ENCODE measurements at places on chromosomes 6 and 20.
A peak's percentile ranks its signal among the peaks of the same experiment; 100 is the strongest.

- peaks cover 6% of the 10 kb centered on the region for H3K4me1 ChIP-seq
- no peak for DNase-seq
- no peaks in the 10 kb centered on the region for H3K27me3 ChIP-seq
- H3K27ac ChIP-seq: no peak overlapping the region
These were observed 40.4 kb upstream of the TBC1D7 start for GRCh38 chr6:13368731-13369115.

- H3K4me1 ChIP-seq: no peaks in the 10 kb centered on the region
- H3K27me3 ChIP-seq: no peaks in the 10 kb centered on the region
- no peak overlapping the region for H3K4me3 ChIP-seq
- no peak for DNase-seq
These were observed 54.8 kb downstream of the MEI4 start for GRCh38 chr6:77707603-77708002.

- no peaks in the 10 kb centered on the region for H3K27me3 ChIP-seq
- H3K4me3 ChIP-seq: peak overlapping the region; percentile 97
- H3K36me3 ChIP-seq: peaks cover 86% of the 10 kb centered on the region
- H3K4me1 ChIP-seq: peaks cover 60% of the 10 kb centered on the region
These were observed 8.1 kb downstream of the BRD2 start for GRCh38 chr6:32976334-32977069.

- peaks cover 12% of the 10 kb centered on the region for H3K27me3 ChIP-seq
- H3K27ac ChIP-seq: no peak overlapping the region
- H3K36me3 ChIP-seq: no peaks in the 10 kb centered on the region
- no peak for DNase-seq
These were observed 83.5 kb upstream of the SULF2 start for GRCh38 chr20:47868744-47869143.

DNA sequence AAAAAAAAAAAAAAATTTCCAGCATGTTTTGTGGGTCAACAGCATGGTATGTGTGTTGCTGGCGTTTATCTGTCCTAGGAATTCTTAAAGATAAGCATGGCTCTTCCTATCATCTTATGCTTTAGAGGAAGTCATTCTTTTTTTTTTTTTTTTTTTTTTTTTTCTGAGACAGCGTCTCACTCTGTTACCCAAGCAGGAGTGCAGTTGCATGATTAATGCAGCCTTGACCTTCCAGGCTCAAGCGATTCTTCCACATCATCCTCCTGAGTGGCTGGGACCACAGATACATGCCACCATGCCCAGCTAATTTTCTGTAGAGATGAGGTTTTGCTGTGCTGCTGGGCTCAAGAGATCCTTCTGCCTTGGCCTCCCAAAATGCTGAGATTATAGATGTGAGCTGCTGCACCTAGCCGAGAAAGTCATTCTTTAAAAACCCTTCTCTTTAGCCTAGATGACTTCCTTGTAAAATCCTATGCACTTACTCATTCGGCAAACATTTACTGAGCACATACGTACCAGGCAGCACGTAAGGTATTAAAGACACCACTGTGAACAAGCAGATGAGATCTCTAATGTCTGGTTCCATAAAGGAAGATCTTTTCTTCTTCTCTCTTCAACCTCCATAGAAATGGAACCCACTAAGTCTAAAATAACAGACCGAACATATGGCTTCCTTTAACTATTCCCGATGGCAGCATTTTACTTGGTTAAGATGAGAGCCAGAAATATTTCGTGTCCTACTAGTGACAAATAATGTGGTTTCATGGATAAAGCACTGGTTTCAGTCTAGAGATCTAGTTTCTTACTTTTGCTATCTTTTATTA lies 122.4 kb downstream of the RIN2 start:
- no peak for DNase-seq
- H3K27ac ChIP-seq: no peak overlapping the region
- no peaks in the 10 kb centered on the region for H3K36me3 ChIP-seq

Measured in activated T-cell treated with anti-CD3 and anti-CD28 coated beads, Interleukin-2, amount 50 U/mL, for 72 hours (primary cell).